Activated naive CD4-positive, alpha-beta T cell treated with anti-CD3 and anti-CD28 coated beads, Interleukin-2, amount 50 U/mL, for 72 hours (primary cell): ENCODE measurements at places on chromosomes 13 and 19. TPM values are rescaled to one million over a fixed set of nuclear protein-coding genes. Genes with fewer than 3 reads are reported as not detected.

The CYP2S1 gene
- total RNA-seq, result 2.0 TPM

DNA sequence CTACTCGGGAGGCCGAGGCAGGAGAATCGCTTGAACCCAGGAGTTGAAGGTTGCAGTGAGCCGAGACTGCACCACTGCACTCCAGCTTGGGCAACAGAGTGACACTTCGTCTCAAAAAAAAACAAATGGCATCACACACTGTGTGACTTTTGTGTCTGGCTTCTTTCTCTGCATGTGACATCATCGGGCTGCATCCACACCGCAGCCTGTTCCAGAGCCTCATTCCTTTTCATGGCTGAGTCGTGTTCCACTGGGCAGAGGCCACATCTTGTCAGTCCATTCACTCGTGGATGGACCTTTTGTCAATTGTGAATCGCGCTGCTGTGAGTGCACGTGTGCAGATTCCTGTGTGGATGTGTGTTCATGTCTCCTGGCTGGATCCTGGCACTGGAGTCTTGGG is 8.3 kb downstream of the THOP1 start:
- DNase-seq, result no peak

The FSD1 gene
- 15.3 TPM for total RNA-seq

DNA sequence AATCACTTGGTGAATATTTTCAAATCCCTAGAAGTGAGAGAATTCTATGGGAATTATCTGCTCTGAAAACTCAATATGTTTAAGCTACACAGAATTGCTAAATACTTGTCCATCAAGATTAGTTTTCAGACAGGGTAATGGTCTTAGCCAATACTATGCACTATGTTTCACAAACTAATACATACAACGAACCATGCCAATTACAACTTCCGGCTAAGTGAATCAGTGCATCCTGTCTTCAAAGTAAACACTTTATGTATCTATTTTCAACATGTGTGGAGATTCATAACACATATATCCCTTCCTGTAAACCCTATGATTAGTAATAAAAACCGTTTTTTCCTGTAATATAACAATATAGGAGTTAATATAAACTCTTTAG is 181.5 kb downstream of the POSTN start:
- no peak for DNase-seq

The CEACAM7 gene
- total RNA-seq, result not detected

DNA sequence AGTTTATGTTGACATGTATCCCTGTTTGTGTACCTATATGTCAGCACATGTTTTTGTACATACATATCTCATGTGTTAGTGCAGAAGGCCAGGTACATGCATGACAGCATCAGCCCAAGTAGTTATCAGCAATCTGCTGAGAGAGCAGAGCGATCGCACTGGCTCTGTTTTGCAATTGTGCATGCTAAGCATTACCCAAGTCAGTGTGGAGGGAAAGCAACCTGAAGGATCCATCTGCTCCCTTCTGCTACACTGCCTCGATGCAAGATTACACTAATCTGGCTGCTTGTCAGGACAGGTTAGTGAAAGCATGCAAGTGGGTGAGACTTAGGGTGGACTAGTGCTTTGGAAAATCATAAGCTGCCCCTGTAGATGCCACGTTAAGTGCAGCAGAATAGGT is 211.8 kb downstream of the PCCA start:
- DNase-seq, result no peak
